ENCODE measurements at places on chromosomes 2 and 18. TPM values are rescaled to one million over a fixed set of nuclear protein-coding genes. Genes with fewer than 3 reads are reported as not detected.

GRCh38 chr2:220394433-220394832 lies 767.0 kb downstream of the SLC4A3 start:
- DNase-seq = no peak
- no peak overlapping the region for H3K4me3 ChIP-seq
- no peaks in the 10 kb centered on the region for H3K27me3 ChIP-seq
- H3K4me1 ChIP-seq = no peaks in the 10 kb centered on the region

- DNase-seq = no peak
- H3K27ac ChIP-seq = no peak overlapping the region
- H3K36me3 ChIP-seq = no peaks in the 10 kb centered on the region
- no peaks in the 10 kb centered on the region for H3K4me1 ChIP-seq
These were observed 24.8 kb upstream of the KIDINS220 start for GRCh38 chr2:8862230-8862629.

DNA sequence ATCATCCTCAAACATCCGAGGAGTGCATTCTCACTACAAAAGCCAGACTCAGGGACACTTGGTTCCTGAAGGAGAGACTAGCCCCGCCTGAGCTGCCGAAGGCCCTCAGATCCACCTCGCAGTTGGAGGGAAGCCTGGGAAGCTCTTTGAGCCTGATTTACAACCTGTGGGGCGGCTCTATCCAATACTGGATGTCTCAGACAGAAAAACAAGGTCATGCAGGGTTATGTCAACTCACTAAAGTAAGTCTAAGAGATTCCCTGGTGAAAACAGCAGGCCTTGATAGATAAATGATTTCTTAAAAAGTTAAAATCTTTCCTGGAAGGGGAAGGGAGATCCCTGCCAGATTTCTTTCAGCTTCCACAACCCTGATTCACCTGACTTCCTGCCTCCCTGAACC lies 284.3 kb downstream of the CYP26B1 start:
- no peak for DNase-seq
- no peak overlapping the region for H3K27ac ChIP-seq
- no peaks in the 10 kb centered on the region for H3K27me3 ChIP-seq
- H3K36me3 ChIP-seq = no peaks in the 10 kb centered on the region
- H3K4me1 ChIP-seq = no peaks in the 10 kb centered on the region

DNA sequence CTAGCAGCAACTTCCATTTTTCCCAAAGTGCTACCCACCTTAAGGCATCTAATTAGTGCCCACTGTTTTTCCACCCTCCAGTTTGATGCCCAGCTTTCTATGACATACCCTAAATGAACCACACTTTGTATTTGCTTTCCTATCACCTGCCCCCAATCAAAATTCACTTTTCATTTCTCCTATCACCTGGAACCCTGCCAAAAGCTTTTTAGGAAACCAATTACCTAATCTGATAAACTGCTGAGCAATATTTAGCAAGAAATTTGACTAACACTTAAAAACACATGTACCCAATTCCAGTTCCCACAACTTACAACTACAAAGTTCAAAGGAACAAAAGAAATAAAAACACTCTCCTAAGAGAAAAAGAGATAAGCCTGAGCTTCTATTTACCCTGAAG lies 71.7 kb downstream of the IKZF2 start:
- no peak overlapping the region for H3K27ac ChIP-seq
- peaks cover 10% of the 10 kb centered on the region for H3K27me3 ChIP-seq
- no peak for DNase-seq

GRCh38 chr2:145751629-145752028 lies 1231.7 kb upstream of the ZEB2 start:
- peaks cover 12% of the 10 kb centered on the region for H3K27me3 ChIP-seq
- H3K36me3 ChIP-seq = no peaks in the 10 kb centered on the region
- no peak overlapping the region for H3K27ac ChIP-seq
- no peak for DNase-seq
- H3K4me3 ChIP-seq = no peak overlapping the region

DNA sequence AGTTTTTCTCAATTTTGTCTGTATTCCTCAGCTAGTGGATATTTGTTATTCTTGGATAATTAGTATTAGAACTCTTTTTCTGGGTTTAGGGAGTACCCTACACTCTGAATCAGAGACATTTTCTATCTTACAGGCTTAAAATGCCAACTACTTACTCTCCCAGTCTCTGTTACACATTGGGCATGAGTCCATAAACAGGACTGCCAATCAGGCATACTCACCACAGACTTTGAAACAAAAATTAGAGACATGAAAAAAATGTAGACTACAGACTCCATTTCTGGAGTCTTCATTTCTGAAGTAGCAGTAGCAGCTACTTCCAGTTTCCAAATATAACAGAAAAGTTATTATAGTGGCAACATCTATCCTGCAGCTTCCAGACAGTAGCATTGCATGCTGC lies 279.7 kb downstream of the MBD5 start:
- DNase-seq = no peak
- no peaks in the 10 kb centered on the region for H3K4me1 ChIP-seq
- no peak overlapping the region for H3K4me3 ChIP-seq
- no peak overlapping the region for H3K27ac ChIP-seq

GRCh38 chr2:223890721-223891120 lies 53.3 kb upstream of the AP1S3 start:
- peaks cover 9% of the 10 kb centered on the region for H3K4me1 ChIP-seq
- no peak overlapping the region for H3K27ac ChIP-seq
- peaks cover 73% of the 10 kb centered on the region for H3K36me3 ChIP-seq
- H3K4me3 ChIP-seq = no peak overlapping the region
- DNase-seq = no peak

GRCh38 chr2:240411261-240412160 lies 24.0 kb upstream of the GPC1 start:
- H3K36me3 ChIP-seq = no peaks in the 10 kb centered on the region
- no peaks in the 10 kb centered on the region for H3K4me1 ChIP-seq
- no peak overlapping the region for H3K4me3 ChIP-seq

GRCh38 chr18:55086906-55087305 lies 127.6 kb upstream of the CCDC68 start:
- H3K4me1 ChIP-seq = no peaks in the 10 kb centered on the region
- no peaks in the 10 kb centered on the region for H3K36me3 ChIP-seq
- no peak overlapping the region for H3K27ac ChIP-seq
- H3K4me3 ChIP-seq = no peak overlapping the region
- H3K27me3 ChIP-seq = no peaks in the 10 kb centered on the region
- no peak for DNase-seq

- H3K4me3 ChIP-seq = peak overlapping the region; percentile 34
- H3K36me3 ChIP-seq = no peaks in the 10 kb centered on the region
- peak; percentile 49 for DNase-seq
- no peaks in the 10 kb centered on the region for H3K27me3 ChIP-seq
- peaks cover 61% of the 10 kb centered on the region for H3K4me1 ChIP-seq
- peak overlapping the region; percentile 89 for H3K27ac ChIP-seq
These were observed 63.5 kb upstream of the TAF1B start for GRCh38 chr2:9779596-9780264.

DNA sequence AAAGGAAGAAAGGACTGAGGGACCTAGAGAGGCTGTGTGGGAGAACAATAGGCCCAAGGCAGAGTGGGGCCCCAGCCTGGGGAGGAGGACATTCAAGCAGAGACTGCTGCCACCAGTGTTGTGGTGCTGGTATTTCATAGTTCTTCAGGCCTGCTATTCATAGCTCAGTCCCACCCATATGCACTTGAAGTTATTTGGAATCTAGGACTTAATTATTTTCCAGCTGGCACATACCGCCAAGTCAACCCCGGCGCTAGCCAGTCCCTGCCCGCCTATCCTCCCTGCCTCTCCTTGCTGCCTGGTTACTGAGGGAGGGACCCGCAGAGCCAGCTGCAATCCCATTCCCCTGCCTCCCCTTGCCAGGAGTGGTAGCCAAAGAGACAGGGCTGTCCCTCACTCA lies 141.2 kb downstream of the CABLES1 start:
- no peak overlapping the region for H3K4me3 ChIP-seq
- H3K27ac ChIP-seq = no peak overlapping the region
- peaks cover 3% of the 10 kb centered on the region for H3K4me1 ChIP-seq
- H3K27me3 ChIP-seq = no peaks in the 10 kb centered on the region
- DNase-seq = no peak

DNA sequence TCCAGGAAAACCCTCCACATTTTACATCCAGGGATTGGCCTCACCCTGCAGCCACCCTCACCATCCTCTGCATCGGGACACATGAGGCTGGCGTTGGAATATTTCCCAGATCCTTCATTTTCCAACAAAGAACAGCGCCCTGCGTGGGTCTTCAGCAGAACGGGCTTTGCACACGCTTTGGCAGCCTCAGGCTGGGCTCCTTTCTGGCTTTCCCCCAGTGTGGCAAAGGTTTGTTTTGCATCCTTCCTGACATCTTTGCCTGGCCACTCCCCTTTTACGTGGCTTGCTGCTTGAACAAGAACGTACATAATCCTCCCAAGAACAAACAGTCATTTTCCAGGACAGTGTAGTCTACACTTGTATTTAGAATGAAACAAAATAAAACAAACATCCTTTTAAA lies 25.6 kb upstream of the GREB1 start:
- H3K27me3 ChIP-seq = no peaks in the 10 kb centered on the region
- DNase-seq = no peak
- no peak overlapping the region for H3K27ac ChIP-seq
- no peaks in the 10 kb centered on the region for H3K36me3 ChIP-seq

DNA sequence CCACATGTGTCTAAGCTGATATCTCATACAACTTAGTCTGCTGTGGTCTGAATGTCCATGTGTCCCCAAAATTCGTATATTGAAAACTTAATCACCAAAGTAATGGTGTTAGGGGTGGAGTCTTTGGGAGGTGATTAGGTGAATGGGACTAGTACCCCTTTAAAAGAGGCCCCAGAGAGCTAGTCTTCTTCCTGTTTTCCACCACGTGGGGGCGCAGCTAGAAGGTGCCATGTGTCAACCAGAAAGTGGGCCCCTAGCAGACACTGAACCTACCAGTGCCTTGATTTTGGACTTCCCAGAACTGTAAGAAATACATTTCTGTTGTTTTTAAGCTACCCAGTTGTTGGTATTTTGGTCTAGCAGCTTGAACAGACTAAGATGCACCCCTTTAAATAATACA lies 86.6 kb downstream of the ASB1 start:
- no peak for DNase-seq
- no peak overlapping the region for H3K4me3 ChIP-seq
- H3K36me3 ChIP-seq = no peaks in the 10 kb centered on the region
- peaks cover 3% of the 10 kb centered on the region for H3K27me3 ChIP-seq

DNA sequence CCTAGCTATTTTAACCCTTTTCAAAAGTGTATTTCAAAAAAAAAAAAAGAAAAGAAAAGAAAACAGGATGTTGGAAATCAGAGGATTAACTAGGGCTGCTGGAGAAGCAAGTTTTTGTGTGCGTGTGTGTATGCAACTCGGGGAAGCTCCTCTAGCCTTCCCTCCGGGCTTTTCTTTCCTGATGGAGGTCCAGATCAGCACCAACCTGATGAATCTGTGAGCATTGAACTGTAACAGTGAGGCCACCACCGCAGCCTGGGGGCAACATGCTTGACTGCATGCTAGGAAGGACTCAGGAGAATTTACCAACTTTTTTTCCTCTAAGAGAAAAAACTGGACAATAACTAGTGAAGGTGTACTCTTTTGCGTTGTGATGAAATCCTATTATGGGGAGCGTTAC lies 2.3 kb downstream of the OBSL1 start:
- peaks cover 31% of the 10 kb centered on the region for H3K27me3 ChIP-seq
- H3K4me3 ChIP-seq = no peak overlapping the region
- H3K4me1 ChIP-seq = no peaks in the 10 kb centered on the region
- no peaks in the 10 kb centered on the region for H3K36me3 ChIP-seq
- no peak for DNase-seq

- no peak overlapping the region for H3K27ac ChIP-seq
- H3K4me3 ChIP-seq = no peak overlapping the region
- peaks cover 39% of the 10 kb centered on the region for H3K4me1 ChIP-seq
- H3K27me3 ChIP-seq = no peaks in the 10 kb centered on the region
These were observed 24.8 kb downstream of the NCOA1 start for GRCh38 chr2:24515831-24516230.

FTCDNL1 gene
- 2.6 TPM for total RNA-seq

TRIM43 gene
- 0.25 TPM for total RNA-seq

TEX44 gene
- not detected for total RNA-seq

CABYR gene
- total RNA-seq = 0.16 TPM

TM4SF20 gene
- not detected for total RNA-seq

KCTD1 gene
- 6.4 TPM for total RNA-seq

KCNG2 gene
- total RNA-seq = not detected

CTAGE1 gene
- total RNA-seq = not detected

DNAJC5G gene
- total RNA-seq = not detected

Data from activated T-helper 2 cell treated with anti-CD3 and anti-CD28 coated beads, Interferon-gamma antibody, Interleukin-2, Interleukin-4, amounts not matched to agents 10 μg/mL and 5 μg/mL and 100 μg/mL, durations not matched to agents 14 hours and 24 hours and 36 hours (primary cell).